ENCODE measurements at places on chromosomes 7 and 10.
A peak's percentile ranks its signal among the peaks of the same experiment; 100 is the strongest.

- DNase-seq: no peak
Measured at GRCh38 chr10:128469515-128469914, 343.3 kb upstream of the MKI67 start.

GRCh38 chr7:142412551-142413193 is 154.8 kb upstream of the PRSS58 start:
- peak; percentile 61 for DNase-seq

GRCh38 chr7:150448789-150449147 is 1.7 kb upstream of the GIMAP8 start:
- DNase-seq: peak; percentile 19

- no peak for DNase-seq
Measured at GRCh38 chr10:101995451-101996063, 60.4 kb downstream of the ARMH3 start.

GRCh38 chr10:24847112-24848070 is 105.0 kb downstream of the PRTFDC1 start:
- DNase-seq: no peak

GRCh38 chr10:619710-620109 is 69.8 kb downstream of the DIP2C start:
- no peak for DNase-seq

GRCh38 chr10:78211561-78212051 is 177.9 kb downstream of the RPS24 start:
- no peak for DNase-seq

- no peak for DNase-seq
Measured at GRCh38 chr10:43793704-43794103, 145.0 kb upstream of the ZNF32 start.

- DNase-seq: no peak
Measured at GRCh38 chr10:130425881-130426435, 289.8 kb downstream of the GLRX3 start.

DNA sequence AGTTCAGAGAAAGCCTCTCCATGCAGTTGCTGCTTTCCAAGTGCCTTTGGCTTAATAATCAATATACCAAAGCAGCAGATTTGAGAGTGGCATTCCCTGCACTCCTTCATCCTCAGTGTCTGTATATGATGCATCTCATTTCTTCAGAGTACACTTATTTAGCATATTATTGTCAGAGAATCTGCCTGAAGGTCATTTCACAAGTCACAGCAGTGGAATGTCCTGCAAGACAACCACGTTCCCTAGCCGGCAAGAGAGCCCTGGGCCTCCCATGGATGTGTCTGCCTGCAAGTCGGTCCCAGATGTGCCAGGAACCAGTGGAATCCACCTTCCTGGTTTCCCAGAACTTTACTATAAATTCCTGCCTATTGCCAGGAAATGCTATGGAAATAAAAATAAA is 289.4 kb upstream of the IGFBP3 start:
- no peak for DNase-seq

- no peak for DNase-seq
Measured at GRCh38 chr10:17616403-17617030, 657 bp downstream of the HACD1 start.

GRCh38 chr7:69276011-69276729 is 322.1 kb upstream of the AUTS2 start:
- no peak for DNase-seq

DNA sequence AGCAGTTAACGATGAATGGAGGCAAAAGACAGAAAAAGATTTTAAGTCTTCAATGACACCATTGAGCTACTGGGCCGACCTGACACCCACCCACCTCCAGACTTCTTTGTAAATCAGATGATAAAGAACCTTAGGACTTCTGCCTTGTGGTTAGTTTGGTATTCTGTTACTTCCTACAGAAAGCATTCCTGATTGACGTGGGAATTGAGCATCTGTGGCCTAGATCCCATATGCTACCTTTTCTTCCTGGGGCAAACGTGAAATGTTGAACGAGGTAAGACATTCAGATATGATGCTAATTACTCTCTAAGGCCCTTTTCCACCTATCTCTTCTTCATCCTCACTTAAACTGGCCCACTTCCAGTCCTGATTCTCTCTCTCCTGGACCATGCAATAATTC is 10.2 kb downstream of the PRLHR start:
- DNase-seq: no peak

DNA sequence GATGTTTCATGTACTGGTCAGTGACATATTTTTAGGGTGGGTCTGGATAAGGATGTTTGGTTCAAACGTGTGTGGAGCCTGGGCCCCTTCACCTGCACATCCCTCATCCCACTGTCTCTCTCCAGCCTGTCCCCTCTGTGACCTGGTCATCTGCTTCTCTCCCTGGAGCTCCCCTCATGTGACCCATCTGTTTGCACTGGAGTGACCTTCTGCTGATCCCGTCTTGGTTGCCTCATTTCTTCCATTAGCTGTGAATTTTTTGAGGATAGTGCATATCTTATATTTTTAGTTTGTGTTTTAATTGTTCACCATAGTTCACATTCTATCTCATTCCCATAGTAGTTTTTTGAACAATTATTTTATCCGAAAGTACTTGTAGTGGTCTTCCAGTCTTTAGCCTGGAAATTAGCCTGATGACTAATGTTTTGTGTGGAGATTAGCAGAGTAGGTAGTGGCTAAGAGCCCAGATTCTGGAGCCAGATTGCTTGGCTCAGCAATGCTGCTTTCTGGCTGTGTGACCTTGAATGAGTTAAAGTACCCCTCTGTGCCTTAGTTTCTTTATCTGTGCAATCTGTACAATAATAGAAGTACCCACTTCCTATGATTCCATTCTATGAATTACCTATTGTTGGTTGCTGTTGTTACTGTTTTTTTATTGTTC is 224.5 kb downstream of the LRMDA start:
- no peak for DNase-seq

DNA sequence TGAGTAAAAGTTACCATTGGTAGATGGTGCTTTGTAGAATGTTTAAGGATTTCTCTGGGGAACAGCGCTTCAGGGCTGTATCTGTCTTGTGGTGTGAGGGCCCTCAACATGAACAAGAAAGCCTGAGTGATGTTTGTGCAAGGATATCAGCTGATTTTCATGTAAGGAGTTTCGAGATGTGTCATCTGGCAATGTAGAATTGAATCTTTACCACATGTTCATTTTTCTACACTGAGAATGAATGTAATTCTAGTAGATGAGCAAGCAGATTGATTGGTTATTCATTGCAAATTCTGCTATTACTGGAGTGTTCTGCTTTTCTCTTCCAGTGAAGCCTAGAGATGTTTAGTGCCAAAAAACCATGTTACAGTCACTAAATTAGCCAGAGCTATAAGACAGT is 87.7 kb downstream of the ST7 start:
- DNase-seq: no peak

- DNase-seq: no peak
Measured at GRCh38 chr7:78176171-78176570, 377.6 kb downstream of the PHTF2 start.

GRCh38 chr7:93964262-93964661 is 39.9 kb downstream of the BET1 start:
- no peak for DNase-seq

DNA sequence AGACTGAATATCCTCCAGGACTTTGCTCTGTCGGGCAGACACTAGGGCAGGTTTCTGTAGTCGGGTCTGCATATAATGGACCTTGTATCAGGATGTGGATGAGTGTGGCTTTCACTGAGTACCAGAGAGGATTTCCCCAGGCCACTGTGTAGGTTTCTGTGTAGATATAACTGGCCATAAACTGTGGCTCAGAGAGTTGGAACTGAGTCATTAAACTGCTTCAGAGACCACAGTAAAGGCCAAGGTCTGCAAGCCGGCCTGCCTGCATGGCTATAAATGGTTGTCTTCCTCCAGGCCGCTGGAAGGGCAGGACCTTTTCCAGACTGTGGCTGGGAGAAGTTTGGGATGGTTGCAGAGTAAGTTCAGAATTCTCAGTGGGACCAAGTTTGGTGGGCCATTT is 16.9 kb downstream of the ZNF92 start:
- no peak for DNase-seq

- no peak for DNase-seq
Measured at GRCh38 chr10:109784236-109784635, 139.1 kb downstream of the XPNPEP1 start.

- DNase-seq: no peak
Measured at GRCh38 chr10:119316729-119317097, 109.3 kb downstream of the GRK5 start.

GRCh38 chr10:81109200-81109752 is 571.6 kb downstream of the SH2D4B start:
- DNase-seq: no peak

GRCh38 chr10:86970162-86970981 is 2.1 kb downstream of the ADIRF start:
- no peak for DNase-seq

DNA sequence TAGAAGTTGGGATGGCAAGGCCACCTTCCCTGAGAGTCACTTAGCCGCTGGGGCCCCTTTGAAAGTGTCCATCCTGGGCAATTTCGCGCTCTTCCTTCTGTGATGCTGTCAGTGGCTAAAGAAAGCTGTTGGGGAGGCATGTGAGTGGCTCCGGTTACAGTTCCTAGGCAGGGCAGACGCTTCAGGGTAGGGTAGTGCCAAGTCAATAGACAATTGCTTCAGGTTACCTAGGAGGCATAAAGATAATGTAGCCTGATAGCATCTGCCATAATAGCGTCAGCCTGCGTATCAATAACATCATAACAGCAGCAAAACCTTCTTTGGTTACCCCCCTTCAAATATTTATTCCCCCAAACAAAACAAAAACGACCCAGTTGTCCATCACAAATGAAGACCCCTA is at the start of gene FAM107B:
TSS of gene FAM107B (minus strand) at position 101 of the 400 bp plus-strand sequence. CDS start 234 bp downstream, outside the sequence.
- DNase-seq: no peak
